Peyer's patch (tissue), 4 donors: ENCODE measurements at places on chromosomes 4 and X.

DNA sequence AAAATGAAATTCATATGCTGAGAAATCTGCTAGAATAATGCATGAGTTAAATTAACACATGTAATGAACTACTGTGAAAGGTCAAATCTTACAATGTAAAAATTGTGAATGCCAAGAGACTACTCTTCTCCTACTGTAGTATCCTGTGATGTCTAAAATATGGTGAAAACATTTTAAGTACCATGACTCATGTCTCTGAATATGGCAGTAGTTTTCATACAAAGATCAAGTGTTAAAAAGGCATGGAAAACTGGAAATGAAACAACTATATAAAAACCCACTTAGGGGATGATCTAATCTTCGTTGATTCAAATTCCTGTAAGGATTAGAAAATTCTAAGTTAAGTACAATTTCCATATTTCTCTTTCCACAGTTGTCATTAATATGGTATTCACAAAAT lies 221.3 kb downstream of the PPP3CA start:
- H3K36me3 ChIP-seq = no peaks in the 10 kb centered on the region
- H3K27me3 ChIP-seq = no peaks in the 10 kb centered on the region
- no peak overlapping the region for H3K4me3 ChIP-seq
- no peaks in the 10 kb centered on the region for H3K4me1 ChIP-seq
- no peak for DNase-seq

- no peak overlapping the region for H3K27ac ChIP-seq
- no peak overlapping the region for H3K4me3 ChIP-seq
- no peaks in the 10 kb centered on the region for H3K36me3 ChIP-seq
- no peaks in the 10 kb centered on the region for H3K4me1 ChIP-seq
These were observed 65.4 kb downstream of the FGFBP1 start for GRCh38 chr4:15873117-15873516.

- peaks cover 10% of the 10 kb centered on the region for H3K4me1 ChIP-seq
- peak overlapping the region; percentile 84 for H3K27ac ChIP-seq
- no peak for DNase-seq
- no peaks in the 10 kb centered on the region for H3K27me3 ChIP-seq
- H3K4me3 ChIP-seq = peak overlapping the region; percentile 67
- no peaks in the 10 kb centered on the region for H3K36me3 ChIP-seq
These were observed 553 bp upstream of the MED28 start for GRCh38 chr4:17613761-17614415.

DNA sequence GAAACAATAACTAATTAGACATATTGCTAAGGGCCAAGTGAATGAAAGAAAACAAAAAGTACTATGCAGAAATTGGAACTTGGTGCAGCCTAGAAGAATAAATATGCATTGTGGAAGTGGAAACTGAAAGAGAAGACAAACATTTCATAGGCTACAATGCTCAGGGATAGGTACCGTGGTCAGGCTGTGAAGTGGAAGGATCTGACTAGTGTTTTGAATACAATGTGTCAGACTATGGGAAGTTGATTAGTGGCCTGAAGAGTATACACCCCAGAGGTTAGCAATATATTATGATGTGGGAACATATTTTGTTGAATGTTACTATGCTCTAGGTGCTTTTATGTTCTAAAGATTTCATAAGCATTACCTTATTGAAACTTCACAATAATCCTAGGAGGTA lies 36.8 kb downstream of the GPRIN3 start:
- no peaks in the 10 kb centered on the region for H3K36me3 ChIP-seq
- H3K27me3 ChIP-seq = no peaks in the 10 kb centered on the region
- no peak for DNase-seq
- H3K4me3 ChIP-seq = no peak overlapping the region
- no peaks in the 10 kb centered on the region for H3K4me1 ChIP-seq
- no peak overlapping the region for H3K27ac ChIP-seq

DNA sequence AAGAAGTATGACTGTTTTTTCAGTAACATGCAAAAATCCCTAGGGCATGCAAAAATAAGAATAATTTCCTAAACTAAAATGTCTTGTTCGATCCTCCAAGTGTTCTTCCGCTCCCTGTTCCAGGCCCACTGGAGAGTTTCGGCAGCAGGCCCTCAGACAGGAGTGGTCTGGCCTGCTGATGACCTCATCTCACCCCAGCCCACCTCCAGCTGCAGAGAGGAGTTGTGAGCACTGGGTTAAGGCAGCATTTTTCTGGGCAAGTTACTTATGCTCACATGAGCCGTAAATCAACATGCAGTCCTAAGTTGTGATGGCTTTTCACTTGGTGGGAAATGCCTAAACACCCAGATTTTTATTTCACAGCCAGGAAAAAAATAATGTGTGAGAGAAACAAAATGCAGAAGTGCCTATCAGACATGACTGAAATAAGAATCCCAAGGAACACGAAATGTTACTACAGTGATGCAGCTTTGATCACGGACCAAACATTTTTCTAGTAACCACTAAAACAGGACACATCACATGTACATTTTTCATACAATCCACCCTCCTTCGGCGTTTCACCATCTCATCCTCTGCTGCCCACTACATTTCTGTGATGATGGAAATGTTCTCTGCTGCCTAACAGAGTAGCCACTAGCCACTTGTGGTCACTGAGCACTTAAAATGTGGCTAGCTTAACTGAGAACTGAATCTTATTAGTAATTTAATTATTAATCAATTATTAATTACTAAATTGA lies 153.3 kb upstream of the TBL1X start:
- no peaks in the 10 kb centered on the region for H3K4me1 ChIP-seq
- no peak overlapping the region for H3K27ac ChIP-seq
- no peaks in the 10 kb centered on the region for H3K27me3 ChIP-seq
